ENCODE measurements at places on chromosomes 4 and X. TPM values are rescaled to one million over a fixed set of nuclear protein-coding genes. Genes with fewer than 3 reads are reported as not detected.

The TEX13A gene
- total RNA-seq: not detected

The TRAM1L1 gene
- total RNA-seq: 4.6 TPM

The SERTM2 gene
- total RNA-seq: 1.9 TPM

The NAP1L3 gene
- total RNA-seq: 7.1 TPM

The GABRQ gene
- 2.5 TPM for total RNA-seq

The ALAS2 gene
- total RNA-seq: not detected

The RFC1 gene
- 93.0 TPM for total RNA-seq

The FMR1NB gene
- not detected for total RNA-seq

The TRPC3 gene
- 1.7 TPM for total RNA-seq

The AFM gene
- not detected for total RNA-seq

The VCX2 gene
- not detected for total RNA-seq

The ADH1C gene
- total RNA-seq: 0.44 TPM

The TRIML2 gene
- not detected for total RNA-seq

The PAGE2B gene
- not detected for total RNA-seq

The CNGA1 gene
- not detected for total RNA-seq

The PLS3 gene
- total RNA-seq: 406 TPM

The EGF gene
- total RNA-seq: 1.3 TPM

The CDS1 gene
- 0.37 TPM for total RNA-seq

The TCEAL7 gene
- 44.3 TPM for total RNA-seq

The SLC34A2 gene
- not detected for total RNA-seq

The ODAPH gene
- not detected for total RNA-seq

The CLIC2 gene
- 6.2 TPM for total RNA-seq

The HSPA4L gene
- 5.4 TPM for total RNA-seq

The PHOX2B gene
- total RNA-seq: not detected

The UCP1 gene
- not detected for total RNA-seq

The ADGRG4 gene
- not detected for total RNA-seq

The PCDH10 gene
- total RNA-seq: 1.7 TPM

Measured in uterine smooth muscle cell (primary cell).